Neuronal stem cell (in vitro differentiated cells): ENCODE measurements at places on chromosomes 6 and 20.

DNA sequence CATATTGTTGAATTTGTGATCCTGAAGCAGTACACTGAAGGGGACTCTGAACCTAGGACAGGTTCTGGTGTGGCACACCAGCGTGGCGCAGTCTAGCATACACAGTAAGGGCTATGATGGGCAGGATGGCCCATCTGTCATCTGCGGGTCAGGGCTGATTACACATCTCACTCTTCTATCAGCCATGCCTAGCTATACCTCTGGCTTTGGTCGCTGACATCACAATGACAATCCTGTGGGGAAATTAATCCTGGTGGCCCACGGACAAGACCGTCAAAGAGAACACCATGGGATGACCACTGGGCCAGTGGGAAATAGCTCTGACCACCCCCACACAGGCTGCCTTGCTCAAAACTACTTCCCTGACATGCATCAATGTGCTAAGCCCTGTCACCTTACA, 2.8 kb downstream of the SNHG17 start:
- DNase-seq = no peak

GRCh38 chr6:788058-788457, 95.1 kb upstream of the EXOC2 start:
- no peak for DNase-seq

DNA sequence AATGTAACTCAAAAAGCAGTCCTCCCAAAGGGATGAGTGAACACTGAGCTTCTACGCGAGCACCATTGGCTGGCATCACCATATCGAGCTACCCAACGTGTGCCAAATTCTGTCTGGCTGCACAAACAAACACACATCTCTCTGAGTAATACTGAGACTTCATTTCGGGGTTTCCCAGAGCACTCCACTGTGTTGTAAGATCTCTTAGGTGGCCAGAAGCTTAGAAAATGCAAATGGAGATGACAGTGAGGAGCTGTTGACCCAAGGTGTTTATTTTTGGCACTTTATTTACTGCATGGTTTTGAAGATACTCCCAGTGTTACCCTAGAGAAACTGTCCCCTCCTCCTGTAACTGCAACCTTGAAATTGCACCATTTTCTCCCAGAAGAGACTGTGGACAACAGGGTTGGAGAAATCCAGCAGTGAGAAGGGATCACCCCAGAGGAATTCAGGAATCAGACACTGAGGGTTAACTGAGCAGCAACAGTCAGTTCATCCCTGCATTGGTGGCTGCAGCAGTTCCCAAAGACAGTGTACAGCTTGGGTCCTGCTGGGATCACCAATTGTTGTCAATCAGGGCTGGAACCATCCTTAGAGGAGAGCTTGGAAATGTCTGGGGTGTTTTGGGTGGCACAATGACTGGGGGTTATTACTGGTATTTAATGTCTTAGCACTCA, 1.0 kb upstream of the RIPOR2 start:
- DNase-seq = no peak

DNA sequence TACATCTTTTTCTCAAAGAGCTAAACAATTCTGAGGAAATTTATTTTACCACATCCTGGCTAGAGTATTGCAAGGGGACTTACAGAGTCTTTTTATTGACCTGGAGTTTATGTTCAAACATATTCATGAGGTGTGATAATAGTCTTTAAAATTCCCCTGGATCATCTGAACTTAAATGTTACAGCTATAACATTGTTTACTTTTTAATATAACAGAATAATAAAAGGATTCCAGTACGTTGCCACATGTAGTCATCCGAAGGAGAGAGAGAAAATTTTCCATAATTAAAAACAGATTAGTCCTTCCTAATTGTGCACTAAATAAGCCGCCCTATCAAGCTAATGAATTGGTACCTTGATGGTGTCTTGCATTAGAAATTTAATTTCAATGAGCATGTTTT, 765.4 kb upstream of the MAP3K7 start:
- DNase-seq = no peak

DNA sequence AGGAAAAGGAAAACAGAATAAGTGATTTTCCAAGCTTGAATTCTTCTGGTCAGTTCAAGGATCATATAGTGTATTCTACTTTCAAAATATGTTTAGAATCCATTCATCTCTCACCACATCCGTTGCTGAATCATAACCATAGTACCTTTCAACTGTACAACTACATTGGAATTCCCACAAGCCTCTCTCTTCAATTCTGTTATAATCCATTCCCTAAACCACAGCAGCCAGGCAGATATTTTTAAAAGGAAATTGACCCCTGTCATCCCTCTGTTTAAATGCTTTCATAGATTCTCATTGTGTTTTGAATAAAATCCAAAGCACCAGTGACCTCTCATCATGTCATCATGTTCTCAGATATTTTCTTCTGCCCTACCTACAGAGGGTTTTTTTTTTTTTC, 412.7 kb downstream of the GRIK2 start:
- no peak for DNase-seq

GRCh38 chr6:157322792-157323254, 496 bp downstream of the TMEM242 start:
- no peak for DNase-seq

GRCh38 chr6:169231790-169232506, 21.7 kb downstream of the THBS2 start:
- DNase-seq = no peak

DNA sequence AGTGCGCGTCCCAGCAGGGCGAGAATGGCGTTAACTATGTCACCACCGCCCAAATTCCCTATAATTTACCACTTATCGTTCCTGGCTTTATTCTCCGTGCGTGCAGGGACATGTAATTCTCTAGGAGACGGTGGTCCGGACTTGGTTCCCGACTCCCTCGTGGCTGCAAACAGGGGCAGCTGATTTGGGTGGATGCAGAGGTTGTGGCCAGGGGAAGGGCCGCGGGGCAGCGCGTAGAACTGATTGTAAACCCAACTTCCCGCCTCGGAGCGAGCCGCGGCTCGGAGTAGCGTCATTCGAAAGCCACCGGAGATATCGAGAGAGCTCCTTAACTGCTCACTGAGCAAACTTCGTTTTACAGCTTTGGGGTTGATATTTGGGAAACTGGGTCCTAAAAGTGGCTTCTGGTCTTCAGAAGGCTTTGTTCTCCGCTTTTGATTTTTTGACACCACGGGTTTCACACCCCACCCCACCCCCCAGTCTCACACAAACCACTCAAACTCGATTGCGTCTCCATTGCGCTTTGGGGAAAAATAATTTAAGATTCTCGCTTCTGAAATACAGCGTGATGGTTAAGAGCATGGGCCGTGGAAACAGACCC, 17.5 kb upstream of the ZSCAN9 start:
- DNase-seq = peak; percentile 40
